Stimulated activated CD4-positive, alpha-beta T cell treated with anti-CD3 and anti-CD28 coated beads, Interleukin-12 subunit alpha, Interleukin-12 subunit beta, amount 100 ng/mL, for 24 hours (primary cell): ENCODE measurements at places on chromosomes 7 and 10.

- no peak for DNase-seq
These were observed 14.5 kb downstream of the GPR146 start for GRCh38 chr7:1058821-1059199.

DNA sequence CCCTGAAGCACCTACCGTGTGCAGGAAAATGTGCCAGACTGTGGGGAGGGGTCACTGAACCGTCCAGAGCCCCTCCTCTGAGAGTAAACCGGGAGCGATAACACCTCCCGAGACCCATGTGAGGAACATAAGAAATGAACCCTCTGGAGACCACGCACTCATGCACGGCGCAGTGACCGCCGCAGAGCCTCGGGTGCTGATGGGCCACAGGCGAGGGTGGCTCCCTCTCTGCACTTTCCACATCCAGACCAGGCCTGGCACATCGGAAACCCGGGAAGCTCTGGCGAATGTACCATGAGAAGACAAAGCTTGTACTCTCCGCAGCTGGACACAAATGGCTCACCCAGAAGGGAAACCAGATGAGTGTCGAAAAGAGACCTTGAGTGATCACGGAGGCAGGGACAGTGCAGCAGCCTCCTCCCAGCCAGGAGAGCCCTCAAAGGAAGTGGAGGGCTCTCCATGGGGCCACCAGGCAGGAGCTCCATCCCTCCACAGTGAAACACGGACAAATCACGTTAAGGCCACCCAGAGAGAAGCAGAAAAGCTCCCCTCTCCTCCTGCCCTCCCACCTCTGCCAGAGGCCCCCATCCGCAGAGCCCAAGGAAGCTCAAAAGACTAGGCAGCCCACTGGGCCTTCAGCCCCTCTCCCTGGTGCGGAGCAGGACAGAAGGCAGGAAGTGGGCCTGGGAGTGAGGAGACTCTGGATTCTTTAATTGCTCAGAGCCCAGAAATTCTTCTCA, 178.1 kb upstream of the PPP2R2D start:
- DNase-seq: no peak

DNA sequence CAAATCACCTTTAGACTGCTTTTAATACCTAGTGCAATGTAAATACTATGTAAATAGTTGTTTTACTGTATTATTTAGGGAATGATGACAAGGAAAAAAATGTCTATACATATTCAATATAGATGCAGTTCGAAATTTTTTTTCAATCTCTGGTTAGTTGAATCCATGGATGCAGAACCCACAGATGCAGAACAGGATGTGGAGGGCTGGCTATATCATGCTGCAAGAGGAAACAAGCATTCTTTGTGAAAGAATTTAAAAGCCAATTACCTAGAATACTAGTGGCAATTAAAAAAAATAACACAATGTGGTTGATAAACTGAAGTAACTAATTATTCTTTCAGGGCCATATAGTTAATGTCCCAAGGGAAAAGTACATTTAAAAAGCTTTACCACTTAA, 170.4 kb downstream of the ZNF438 start:
- DNase-seq: no peak

GRCh38 chr7:121041516-121042148, 53.1 kb downstream of the CPED1 start:
- DNase-seq: no peak

GRCh38 chr10:44178281-44178680, 206.6 kb downstream of the CXCL12 start:
- no peak for DNase-seq

GRCh38 chr7:73358590-73359275, 30.8 kb downstream of the FKBP6 start:
- DNase-seq: no peak

GRCh38 chr7:6559896-6560295, 8.6 kb upstream of the GRID2IP start:
- no peak for DNase-seq

DNA sequence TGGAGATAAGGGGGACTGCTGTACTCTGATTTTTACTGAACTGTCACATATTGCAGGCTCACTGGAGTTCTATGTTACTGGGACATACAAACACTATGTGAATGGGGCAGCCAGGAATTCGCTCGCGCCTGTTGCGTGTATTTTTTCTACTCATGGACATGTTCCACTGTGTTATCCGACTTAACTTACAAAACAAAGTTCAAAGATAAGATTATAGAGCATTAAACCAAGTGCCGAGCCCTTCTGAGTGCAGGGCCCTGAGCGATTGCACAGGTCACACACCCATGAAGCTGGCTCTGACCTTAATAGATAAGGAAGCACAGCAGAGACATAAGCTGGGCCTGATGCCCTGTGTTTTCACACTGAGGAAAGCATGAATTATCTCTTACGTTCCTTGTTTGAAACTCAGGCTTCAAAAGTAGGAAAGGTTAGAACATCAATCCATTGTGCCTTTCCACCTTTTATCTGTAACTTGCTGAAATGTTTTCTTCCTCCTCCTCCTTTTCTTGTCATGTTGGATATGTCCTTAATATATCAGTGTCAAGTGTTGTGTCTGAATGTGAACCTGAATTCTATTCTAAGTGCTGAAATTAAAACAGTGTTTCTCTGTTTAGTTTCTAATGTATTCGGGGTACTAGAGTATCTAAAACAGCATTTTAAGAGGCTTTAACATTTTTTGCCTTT, 273.8 kb downstream of the AUTS2 start:
- DNase-seq: no peak

DNA sequence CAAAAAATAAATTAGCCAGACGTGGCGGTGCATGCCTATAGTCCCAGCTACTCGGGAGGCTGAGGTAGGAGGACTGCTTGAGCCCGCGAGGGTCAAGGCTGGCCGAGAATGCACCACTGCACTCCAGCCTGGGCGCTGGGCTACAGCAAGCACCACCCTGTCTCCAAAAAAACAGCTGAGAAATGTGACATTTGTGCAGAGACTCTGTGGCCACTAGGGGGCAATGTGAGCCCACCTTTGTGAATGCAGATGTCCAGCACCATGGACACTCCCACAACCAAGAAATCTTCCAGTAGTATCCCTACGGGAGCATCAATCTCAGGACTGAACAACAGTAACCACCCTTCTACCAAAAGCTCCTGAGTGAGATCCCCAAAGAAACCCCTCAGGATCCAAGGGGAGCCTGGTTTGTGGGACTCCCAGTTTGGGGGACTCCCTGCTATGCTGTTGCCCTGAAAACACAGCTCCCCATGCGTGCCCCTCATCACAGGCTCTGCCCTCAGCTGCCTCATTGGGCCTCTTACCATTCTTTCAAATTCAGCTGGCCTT, 6.2 kb upstream of the AHCYL2 start:
- DNase-seq: peak; percentile 54

GRCh38 chr7:140033036-140033435, 29.7 kb downstream of the PARP12 start:
- DNase-seq: no peak

DNA sequence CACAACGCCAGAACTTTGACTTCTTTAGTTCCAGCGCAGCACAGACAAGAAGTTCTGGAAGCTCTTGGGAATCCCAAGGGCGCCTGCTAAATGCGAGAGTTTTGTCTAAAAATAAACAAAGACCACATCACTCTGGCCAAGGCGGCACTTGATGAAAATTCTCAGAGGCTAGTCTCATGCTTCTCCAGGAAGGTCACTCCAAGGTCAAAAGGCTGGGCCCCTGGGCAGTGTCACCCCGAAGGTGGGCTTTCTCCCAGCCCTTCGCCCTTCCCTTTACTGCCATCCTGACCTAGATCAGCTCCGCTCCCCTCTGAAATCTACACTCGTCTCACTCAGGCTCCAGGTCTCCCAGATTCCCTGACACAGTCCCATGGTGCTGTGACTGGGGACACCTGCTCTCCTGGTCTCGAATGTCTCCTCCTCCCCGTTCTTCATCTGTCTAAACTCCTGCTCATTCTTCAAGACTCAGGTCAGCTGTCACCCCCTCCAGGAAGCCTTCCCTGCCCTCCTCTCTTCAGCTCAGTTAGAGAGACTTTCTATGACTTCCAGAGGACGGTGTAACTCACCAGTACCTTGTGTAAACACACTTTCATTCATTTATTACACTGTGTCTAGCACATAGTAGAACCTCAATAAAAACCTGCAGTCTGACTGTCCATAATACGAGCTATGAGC, 10.5 kb downstream of the FAM53B start:
- DNase-seq: no peak

DNA sequence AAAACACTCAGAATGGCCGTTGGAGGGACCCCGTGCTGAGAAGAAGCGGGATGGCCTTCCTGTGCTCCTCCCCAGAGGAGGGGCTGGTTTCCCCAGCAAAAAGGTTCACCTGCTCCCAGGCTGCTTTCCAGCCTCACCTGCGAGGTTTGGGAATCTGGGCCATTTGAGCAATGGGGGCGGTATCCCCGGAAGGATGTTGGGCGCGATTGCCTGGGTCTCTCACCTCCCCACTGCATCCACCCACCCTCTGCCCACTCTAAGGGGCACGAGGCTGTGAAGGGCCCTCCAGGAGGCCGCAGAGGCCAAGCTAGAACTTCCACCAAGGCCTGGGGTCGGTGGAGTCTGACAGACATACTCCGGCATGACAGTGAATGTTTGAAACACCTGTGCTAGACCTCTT, 147.6 kb downstream of the PAXIP1 start:
- no peak for DNase-seq

DNA sequence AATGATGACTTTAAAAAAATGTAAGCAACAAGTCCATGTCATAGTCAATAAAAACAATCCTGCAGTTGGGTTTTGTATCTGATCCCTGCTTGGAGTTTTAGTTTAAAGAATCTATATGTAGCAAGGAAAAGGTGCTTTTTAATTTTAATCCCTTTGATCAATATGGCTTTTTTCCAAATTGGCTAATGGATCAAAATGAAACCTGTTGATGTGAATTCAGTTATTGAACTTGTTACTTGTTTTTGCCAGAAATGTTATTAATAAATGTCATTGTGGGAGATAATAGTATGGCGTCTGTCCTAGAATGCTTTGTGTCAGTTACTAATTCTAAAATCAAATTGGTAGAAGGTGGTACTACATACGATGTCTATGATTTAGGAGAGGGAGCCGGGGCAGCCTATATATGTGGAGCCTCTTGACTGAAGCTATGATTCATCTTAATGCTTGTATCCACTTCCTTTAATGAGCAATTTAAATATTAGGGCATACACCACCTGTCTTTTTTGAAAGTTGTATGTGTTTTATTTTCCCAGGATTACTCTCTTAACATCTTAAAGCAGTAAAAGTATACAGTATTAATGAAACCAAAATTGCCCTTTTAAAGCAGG, 10.3 kb upstream of the PBLD start:
- no peak for DNase-seq

DNA sequence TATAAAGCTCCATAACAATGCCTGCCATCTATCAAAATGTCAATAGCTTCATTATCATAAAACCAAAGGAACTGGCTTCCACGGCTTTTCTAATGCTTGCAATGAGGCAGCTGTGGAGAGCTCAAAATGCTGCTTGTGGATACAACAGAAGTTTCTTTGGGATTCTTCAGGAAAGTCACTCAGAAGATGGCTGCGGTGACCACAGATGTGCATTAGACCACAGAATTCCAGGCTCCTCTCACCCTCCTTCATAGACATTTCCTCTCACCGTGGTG, 77.2 kb downstream of the CDCA7L start:
- no peak for DNase-seq

DNA sequence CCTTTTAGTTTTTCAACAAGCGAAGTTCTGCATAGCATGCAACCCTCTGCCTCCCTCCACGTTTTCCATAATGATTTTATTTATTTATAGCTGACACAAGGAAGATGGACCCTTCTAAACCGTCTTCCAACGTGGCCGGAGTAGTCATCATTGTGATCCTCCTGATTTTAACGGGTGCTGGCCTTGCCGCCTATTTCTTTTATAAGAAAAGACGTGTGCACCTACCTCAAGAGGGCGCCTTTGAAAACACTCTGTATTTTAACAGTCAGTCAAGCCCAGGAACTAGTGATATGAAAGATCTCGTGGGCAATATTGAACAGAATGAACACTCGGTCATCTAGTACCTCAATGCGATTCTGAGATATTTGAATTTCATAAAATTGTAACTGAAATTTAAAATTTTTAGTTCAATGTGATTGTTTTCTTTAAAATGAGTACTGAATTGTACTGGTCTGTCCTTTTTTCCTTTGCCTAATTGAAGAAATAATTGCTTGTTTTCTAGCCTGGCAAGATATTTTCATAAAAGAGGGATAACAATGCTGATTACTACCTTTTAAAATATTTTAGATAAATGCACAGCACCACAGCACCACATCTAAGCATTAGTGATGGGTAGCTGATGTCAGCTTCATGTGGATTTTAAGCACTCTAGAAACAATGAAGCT, 41.5 kb upstream of the SLC39A12 start:
- DNase-seq: no peak

DNA sequence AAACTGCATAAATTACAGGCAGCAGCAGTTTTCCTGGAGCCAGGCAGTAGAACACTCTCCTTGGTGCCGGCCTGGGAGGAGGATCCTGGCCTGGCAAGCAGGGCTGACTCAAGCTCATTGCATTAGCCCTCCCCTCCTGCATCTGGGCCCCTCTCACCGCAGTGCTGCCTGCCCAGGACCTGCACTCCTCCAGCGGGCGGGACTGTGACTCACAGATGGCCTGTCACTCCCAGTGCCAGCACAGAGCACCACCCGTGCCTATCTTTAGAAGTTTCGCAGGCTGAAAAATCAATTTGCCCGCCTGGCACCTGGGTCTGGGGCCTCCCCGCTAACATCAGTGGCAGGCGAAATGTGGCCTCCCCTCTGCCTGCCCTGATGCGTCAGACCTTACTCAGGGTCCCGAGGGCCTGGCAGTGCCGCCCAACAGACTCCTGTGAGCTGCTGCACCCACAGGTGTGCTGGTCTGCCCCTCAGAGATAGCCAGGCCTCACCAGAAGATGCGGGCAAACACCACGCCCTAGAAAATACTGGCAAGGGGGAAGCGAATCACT, 123.8 kb downstream of the KCNMA1 start:
- no peak for DNase-seq

- DNase-seq: no peak
These were observed 266.2 kb upstream of the RNF32 start for GRCh38 chr7:156374335-156374734.

DNA sequence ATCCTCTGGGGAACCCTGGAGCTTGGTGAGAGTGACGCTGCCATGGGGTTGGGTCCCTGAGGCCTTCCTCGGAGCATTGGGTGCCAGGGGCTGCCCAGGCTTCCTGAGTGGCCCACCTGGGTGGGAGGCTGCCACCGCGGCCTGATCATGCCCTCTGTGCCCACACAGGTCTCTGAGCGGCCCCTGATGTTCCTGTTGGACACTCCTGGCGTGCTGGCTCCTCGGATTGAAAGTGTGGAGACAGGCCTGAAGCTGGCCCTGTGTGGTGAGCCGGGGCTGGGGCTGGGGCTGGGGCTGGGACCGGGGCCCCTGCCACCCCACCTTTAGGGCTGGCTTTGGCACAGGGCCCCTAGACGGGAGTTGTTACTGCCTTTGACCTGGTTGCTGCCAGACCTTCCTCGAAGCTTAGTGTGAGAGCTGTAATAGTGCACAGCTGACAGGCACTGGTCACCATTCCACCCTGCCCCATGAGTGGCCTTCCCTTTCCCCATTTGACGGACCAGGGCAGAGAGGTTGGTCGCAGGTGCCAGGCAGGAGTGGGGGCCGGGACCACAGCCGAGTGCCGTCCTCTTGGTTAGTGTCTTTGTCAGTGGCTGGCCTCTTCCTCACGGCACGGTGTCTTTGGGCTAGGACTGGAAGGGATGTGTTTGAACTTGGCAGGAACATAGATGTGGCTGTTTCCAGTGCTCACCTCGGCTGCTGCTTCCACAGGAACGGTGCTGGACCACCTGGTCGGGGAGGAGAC, 8.2 kb downstream of the MTG1 start:
- DNase-seq: no peak

GRCh38 chr10:120385992-120386391, 71.0 kb upstream of the PLPP4 start:
- DNase-seq: no peak
